ENCODE measurements at places on chromosomes 2 and 18.

DNA sequence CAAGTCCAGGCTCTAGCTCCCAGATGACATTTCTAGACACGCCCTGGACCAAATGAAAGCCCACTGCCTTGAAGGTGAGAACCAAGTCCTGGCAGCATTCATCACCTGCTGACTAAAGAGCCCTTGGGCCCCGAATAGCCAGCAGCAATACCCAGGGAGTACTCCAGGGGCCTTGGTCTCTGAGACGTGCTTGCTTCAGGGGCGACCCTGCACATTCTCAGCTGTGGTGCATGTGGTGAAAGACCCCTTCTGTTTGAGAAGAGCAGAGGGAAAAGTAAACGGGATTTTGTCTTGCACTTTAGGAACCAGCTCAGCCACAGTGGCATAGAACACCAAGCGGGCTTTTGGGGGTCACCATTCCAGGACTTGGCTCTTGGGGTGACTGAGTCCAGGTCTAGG lies 260.5 kb upstream of the MYT1L start:
- no peak for DNase-seq

- DNase-seq: no peak
Observed at GRCh38 chr18:73945130-73945792, 202.4 kb downstream of the FBXO15 start.

- DNase-seq: no peak
Observed at GRCh38 chr2:224416656-224417360, 14.9 kb upstream of the FAM124B start.

DNA sequence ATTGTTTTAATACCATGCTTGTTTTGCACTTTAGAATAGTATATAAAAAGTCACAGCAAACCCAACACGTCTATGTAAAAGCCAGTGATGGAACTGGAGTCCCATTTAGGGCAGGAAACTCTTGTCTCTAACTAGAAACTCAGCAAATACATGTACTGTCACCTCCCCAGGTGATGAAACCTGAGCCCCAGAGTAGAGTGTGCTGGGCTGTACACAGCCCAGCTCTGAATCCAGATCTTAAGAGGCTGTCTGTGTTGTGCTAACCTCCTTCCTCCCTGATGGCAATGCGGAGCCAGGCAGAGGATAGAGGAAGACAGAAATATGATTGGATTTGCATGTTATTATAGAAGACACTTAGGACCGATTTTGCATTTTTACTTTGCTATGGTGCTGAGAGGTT lies 317.5 kb upstream of the TRIB2 start:
- no peak for DNase-seq

DNA sequence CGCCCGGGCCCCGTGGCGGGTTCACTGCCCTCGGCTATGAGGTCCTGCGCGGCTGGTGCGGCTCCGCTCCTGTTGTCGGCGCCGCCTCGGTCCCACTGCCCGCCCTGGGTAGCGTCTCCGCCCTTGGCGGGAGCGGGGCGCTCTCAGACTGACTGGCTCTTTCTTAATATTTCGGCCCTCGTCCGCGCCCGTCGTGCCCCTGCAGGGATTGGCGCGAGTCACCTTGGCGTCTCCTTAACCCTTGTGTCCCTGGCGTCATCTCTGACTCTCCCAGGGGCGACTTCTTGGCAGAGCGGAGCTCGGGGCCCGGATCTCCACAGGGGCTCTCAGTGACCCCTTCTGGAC lies 1.3 kb downstream of the PTMA start:
- DNase-seq: peak; percentile 74

GRCh38 chr2:239035361-239035814 lies 187.5 kb downstream of the TWIST2 start:
- DNase-seq: no peak

DNA sequence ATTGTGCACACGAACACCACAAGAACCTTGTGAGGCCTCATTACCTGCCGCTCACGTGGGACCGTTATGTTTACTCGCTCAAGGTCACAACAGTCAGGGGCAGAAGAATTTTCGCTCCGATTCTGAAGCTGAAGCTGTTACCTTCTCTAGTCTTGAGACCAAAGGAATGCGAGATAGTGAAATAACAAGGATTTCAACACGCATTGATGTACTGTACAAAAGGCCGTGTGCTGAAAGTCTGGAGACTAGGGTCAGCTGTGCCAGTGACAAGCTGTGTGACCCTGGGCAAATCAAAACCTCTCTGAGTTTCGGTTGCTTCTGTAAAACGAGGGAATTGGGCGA lies 583 bp downstream of the NEMP2 start:
- peak; percentile 61 for DNase-seq

- no peak for DNase-seq
Observed at GRCh38 chr2:214960677-214961076, 151.2 kb upstream of the BARD1 start.

- no peak for DNase-seq
Observed at GRCh38 chr18:26550998-26551694, 2.8 kb upstream of the KCTD1 start.

DNA sequence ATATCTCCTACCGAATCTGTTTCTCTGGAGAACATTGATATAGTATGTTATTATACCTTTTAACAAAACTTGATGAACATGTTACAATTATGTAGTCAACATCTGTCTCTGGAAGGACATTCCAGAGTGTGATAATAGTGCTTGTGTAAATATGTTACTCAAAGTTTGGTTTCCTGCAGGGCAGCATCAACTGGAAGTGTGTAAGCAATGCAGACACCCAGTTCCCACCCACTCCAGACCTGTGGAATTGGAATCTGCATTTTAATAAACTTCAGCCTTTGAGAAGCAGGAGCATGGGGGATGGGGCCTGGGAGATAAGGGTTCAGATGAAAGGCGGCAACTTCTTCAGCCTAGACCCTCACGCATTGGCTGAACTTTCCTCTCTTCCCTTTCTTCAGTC lies 398.9 kb downstream of the RND3 start:
- no peak for DNase-seq

GRCh38 chr2:222701233-222701632 lies 29.8 kb downstream of the MOGAT1 start:
- DNase-seq: no peak

DNA sequence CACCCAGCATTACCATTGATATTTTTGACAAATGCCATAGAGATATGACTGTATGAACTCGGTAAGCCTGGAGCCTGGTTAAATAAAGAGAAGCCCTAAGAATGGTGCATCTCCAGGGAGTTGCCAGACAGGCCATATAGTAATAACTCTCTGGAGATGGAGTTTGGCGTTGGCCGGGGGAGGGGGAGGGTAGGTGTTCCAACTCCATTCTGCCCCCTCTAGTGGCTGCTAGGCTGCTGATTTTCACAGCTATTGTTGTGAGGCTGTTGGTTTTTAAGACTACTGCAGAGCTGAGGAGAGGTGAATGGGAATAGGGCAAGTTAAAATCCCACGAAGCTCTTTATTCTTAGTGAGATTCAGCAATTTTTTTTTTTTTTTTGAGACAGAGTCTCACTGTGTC lies 99.9 kb downstream of the GALNT14 start:
- DNase-seq: no peak

GRCh38 chr2:232234922-232235615 lies 143.5 kb upstream of the ALPP start:
- DNase-seq: no peak

DNA sequence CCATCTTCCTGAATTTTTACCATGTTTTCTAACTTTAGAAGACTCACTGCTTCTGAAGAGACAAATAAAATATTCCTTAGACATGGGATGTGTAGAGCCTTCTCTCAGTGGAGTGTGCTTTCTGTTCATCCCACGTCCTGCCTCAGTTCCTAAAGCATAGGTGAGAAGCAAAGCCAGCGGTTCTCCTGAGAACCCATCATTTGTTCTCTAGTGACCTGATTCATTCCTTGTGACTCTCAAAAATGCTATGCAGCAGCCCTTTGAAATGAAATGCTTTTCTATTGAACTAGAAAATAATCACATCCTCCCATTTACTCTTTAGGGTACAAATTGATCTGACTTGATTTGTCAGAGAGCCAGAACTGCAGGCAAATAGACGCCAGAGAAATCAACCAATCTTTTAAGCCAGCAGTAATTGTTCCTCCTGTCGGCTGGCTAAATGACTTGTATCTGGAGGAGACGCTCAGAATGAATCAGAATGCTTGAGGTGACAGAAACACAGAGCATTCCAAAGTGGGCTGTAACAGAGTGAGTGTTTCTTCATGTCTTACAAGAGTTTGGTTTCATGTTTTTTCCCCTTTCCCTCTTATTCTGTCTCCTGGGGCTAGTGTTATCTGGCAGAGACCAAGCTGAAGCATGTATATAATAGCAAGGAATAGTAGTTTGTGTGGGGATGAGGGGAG lies 81.3 kb upstream of the TMEM178A start:
- DNase-seq: no peak

GRCh38 chr2:12702168-12703121 lies 14.3 kb upstream of the TRIB2 start:
- DNase-seq: no peak

GRCh38 chr2:120546048-120546864 lies 189.4 kb upstream of the GLI2 start:
- DNase-seq: no peak

DNA sequence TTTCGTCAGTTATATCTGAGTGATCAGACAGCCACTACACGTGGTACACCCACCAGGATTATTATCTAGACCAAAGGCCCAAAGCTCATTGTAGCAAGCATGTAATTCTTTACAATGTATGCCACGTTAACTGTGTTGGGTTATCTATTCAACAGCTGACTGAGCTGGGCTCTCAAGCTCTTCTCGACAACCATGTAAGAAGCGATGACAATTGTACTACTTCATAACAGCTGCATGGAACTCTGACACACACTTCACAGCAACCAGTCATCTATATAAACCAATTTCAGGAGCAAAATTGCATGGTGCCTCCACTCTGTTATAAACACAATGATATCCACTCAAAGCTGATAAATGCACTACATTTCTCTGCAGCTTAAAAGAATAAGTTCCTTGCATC lies 701.8 kb downstream of the NR4A2 start:
- no peak for DNase-seq

GRCh38 chr2:40516604-40517003 lies 64.7 kb upstream of the SLC8A1 start:
- no peak for DNase-seq

GRCh38 chr18:59228351-59228750 lies 8.4 kb downstream of the GRP start:
- DNase-seq: no peak

DNA sequence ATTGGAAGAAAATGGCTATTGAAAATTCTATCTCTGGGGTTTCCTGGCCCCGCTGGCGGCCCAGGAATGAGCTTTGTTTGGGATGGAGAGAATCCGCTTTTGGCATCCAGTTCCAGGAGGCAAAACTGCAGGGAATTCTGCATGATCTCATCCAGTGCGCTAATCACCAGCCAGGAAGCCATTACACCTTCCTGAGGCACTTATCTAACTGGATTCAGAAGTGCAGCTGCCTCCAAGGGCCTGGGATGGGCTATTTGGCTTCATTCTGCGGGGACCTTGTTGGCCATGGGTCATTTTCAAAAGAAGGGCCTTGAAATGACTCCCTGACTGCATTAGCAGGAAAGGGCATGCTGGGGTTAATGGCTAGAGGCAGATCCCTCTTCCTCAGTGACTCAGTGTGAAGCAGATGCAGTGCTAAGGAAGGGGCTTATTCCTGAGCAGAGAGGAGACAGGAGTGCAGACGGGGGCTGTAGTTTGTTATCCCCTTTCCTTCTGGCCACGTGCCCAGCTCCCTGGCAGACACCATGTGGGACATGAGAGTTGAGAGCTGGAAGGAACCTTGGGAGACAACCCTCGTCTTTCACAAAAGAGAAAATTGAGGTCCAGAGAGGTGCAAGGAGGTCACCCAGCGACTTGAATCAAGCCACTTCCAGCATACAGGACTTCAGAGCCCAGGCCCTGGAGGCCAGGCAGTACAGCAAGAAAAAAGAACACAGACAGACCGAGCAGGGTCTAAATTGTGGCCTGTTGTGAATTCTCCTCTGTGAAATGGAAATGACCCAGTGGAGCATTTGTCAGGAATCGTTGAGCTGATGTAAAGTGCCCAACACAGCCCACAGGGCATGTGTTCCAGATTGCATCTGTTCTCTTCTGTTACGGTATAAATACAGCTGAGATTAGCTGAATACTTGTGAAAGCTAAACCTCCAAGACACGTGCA lies 161.8 kb downstream of the PRKCE start:
- DNase-seq: no peak

- no peak for DNase-seq
Observed at GRCh38 chr2:238290091-238290509, 1.7 kb upstream of the PER2 start.

- DNase-seq: no peak
Observed at GRCh38 chr2:124347209-124347608, 322.1 kb downstream of the CNTNAP5 start.

- DNase-seq: no peak
Observed at GRCh38 chr18:60038731-60039130, 138.9 kb downstream of the PMAIP1 start.

DNA sequence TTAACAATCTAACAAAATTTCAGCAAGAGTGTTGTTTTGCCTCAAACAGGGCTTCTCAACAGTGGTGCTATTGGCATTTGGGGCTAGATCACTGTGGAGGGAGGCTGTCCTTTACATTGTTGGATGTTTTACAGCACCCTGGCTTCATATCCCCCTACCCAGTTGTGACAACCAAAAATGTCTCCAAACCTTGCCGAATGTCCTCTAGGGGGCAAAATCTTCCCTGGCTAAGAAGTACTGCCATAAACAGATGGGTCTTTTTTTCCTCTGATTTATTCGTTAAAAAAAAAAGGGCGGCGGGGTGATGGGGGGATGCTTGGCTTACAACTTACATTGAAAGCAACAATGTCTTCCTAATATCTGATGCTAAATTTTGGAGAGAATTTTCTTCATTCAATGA lies 207.6 kb upstream of the CCDC150 start:
- DNase-seq: no peak

DNA sequence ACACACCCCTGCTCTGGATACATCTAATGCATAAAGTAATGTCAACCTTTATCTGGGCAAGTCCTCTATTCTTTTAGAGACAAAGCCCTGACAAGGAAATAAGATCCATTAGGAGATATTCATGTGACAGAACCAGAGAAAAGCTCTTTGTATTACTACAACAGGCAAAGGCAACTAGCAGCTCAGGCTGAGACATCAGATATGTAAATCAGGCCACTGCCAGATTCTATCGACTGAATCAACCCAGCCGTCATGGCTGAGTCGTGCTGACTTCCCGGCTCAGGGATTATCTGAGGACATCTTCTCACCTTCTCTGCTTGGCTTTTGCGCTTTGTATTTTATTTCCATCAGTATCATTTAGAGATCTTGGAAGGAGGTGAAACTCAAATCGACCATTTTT lies 294.5 kb downstream of the PLCL1 start:
- no peak for DNase-seq

DNA sequence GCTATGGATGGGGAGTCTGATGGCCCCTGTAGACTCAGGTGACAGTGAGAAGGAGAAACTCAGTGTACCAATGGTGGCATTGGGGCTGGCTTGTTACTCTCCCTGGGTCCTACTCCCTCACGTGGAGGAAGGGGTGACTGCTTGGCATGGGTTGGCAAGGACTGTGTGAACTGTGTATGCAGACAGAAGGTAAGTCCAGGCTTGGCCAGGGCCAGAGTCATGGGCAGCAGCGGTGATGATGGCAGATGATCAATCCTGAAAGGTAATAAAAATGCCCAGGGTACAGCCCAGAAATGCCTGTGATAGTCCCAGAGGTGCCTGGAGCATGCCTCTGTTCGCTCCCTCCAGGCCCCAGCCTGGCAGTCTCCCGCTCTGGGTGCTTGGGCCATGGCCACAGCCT lies 153.9 kb downstream of the SH3RF3 start:
- no peak for DNase-seq

All from GM06990 (cell line).